ENCODE measurements at places on chromosomes 4 and X.
A peak's percentile ranks its signal among the peaks of the same experiment; 100 is the strongest.

- no peak for DNase-seq
These were observed 130.1 kb downstream of the DCHS2 start for GRCh38 chr4:154361450-154361849.

DNA sequence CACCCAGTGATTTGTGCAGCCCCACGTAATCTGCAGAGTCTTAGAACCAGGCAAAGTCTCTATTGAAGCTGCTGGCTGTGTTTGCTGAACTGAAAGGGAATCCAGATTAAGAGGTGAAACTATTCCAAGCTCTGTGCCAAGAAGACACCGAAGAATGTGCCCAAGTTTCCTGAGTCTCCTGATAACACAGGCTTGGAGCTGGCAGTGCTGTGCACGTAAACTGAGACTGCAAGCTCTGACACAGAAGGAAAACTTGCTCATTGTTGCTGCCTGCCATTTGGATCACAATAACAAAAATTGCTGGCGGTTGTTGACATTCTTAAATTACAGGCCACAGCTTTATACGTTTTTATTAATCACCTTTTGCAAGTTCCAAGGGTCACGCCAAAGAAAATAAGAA lies 60.2 kb upstream of the VCX3B start:
- DNase-seq = no peak

DNA sequence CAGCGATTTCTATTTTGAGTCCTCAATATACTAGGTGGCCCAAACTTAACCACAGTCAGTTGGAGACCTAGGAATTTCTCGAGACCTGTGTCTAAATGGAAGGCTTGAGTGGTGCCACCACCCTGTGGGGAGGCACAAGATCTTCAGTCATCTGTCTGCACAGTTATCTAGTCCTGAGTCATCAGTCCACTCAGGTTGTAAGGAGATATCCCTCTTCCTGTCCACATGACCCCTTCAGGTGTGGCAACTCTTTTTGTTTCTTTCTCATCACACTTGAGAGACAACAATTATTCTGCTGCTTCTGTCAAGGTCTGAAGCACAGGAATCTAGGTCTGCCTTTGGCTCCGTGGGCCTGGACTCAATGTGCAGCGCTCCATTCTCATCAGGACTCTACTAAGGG lies 64.4 kb upstream of the IBSP start:
- DNase-seq = no peak

GRCh38 chr4:72969976-72970375 lies 99.5 kb downstream of the COX18 start:
- DNase-seq = no peak

DNA sequence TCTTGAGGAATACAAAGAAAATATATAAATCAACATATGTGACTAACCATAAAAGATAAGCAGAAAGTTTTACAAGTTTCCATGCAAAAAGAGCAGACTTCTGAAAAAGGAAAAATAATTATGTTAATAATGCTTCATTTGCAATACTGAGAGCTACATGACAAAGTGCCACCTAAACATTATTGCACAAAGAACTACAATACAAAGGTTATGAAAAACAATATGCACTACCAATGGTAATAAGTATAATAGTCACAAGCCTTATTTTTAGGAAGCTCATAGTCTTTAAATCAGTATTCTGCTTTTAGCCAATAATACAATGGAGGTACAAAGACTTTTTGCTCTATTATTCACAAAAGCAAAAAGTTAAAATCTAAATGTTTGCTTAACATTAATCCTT lies 411.2 kb downstream of the TLL1 start:
- DNase-seq = no peak

GRCh38 chrX:144648788-144649187 lies 598.5 kb upstream of the SPANXN1 start:
- DNase-seq = no peak

- no peak for DNase-seq
These were observed 84.2 kb downstream of the CNOT6L start for GRCh38 chr4:77734928-77735327.

- DNase-seq = peak; percentile 27
These were observed 1.4 kb downstream of the HAND2 start for GRCh38 chr4:173528378-173529321.

Data from NCI-H526 (cell line).